ENCODE measurements at places on chromosomes 16 and 17.

GRCh38 chr17:31917065-31917529 lies 15.6 kb upstream of the UTP6 start:
- no peak for DNase-seq

DNA sequence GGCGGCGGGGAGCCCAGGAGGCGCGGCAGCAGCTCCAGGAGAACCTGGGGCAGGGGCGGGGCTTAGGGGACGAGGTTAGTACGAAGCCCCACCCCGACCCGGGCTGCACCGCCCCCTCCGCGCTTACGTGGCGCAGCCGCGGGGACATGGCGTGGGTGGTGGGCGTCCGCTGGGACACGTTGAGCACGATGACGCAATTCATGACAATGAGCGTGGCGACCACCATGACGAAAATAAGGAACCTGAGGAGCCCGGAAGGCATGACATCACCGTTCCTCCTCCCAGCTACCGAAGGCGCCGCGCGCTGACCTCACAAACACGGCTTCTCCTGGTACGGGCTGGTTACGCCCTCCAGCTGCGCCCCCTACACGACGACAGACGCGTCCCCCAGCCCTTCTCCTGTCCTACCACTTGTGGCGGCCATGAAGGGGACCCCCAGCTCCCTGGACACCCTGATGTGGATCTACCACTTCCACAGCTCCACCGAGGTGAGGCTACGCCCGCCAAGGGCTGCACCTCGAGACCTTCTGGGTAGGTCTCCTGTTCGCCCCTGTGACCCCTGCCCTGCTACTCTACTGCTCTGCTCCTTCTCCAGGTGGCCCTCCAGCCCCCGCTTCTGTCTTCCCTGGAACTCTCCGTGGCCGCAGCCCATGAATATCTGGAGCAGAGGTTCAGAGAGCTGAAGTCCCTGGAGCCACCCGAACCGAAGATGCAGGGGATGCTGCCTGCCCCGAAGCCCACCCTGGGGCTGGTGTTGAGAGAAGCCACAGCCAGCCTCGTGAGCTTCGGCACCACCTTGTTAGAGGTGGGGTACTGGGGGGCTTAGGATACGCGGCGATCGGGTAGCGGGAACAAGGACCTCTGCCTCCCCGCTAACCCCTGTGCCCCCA lies at the start of gene C17orf107:
Gene C17orf107 (plus strand): TSS at position 196 of the 890 bp plus-strand sequence. CDS start 227 bp downstream, at position 423.
- no peak for DNase-seq

DNA sequence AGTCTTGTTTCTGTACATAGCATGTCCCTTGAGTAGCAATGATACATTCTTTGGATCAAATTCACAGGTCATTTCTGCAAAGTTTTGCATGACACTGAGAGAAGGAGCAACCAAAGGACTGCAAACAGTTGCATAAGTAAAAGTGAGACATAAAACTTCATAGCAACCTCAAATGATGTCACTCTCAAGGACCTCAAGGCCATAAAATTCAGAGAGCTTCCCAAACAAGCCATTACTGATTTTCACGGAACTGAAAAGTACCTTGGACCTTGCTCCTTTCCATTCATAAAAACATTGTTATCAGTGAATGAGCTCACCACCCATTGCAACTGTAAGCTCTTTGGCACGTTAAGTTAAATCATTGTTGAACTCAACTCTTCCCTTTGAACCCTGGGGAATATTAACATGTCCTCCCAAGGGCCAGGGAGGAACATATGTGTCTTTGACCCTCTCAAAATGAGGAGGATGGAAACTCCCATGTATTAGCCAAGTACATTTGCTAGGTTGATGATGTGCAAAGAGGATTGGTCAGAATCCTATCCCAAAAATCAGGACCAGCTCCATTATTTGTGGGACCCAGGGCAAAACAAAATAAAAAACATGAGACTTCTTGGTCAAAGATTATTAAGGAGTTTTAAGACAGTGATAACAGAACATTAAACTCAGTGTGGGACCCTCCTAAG lies 275.0 kb upstream of the DYNLRB2 start:
- DNase-seq, result no peak

DNA sequence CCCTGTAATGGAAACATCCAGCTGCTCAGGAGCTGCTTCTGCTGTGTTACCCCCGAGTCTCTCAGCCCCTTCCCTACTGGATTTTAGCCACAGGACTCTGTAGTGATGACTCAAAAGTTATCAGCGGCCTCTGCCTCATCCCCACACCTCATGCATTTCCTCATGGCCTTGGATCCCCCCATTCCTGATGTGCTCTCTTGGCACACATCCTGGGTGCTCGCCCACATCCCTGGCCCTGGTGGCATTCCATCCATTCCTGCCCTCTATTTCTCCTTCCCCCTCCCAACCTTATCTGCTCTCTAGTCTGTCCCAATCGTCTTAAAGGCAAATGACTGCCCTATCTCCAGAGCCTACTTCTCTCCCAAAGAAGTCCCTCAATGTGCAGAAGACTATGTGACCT lies 24.6 kb downstream of the MARF1 start:
- no peak for DNase-seq

DNA sequence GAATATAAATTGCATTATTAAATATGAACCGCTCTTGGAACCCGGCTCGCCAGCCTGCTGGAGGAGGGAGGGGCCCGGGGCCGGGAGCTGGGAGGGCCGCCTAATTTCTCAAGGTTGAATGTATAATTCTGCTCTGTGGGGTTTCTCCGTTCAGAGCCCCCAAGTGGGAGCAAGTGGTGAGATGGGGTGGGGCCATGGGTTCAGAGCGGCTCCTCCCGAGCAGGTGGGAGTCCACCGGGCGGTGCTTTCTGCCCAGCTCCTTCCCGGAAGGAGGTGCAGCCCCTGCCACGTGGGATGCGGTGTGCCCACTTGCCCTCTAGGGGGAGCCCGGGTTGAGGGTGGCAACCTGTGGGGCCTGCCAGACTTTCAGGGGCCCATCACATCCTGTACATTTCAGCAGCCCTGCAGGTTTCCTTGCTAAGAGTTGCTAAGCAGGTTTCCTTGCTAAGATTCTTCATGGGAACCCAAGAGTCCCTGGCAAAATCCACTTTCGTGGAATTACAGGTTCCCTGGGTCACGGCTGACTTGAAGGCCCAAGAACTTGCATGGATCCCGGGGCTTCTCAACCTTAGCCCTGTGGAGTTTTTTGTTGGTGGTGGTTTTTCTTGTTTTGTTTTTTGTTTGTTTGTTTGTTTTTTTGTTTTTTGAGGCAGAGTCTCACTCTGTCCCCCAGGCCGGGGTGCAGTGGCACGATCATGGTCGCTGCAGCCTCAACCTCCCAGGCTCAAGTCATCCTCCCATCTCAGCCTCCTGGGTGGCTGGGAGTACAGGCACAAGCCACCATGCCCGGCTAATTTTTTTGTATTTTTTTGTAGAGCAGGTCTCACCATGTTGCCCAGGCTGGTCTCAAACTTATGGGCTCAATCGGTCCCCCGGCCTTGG lies 196.7 kb upstream of the GSE1 start:
- DNase-seq, result peak; percentile 34

- no peak for DNase-seq
Observed at GRCh38 chr16:9836118-9836736, 346.0 kb downstream of the GRIN2A start.

- no peak for DNase-seq
Observed at GRCh38 chr16:12009922-12010321, 33.4 kb downstream of the SNX29 start.

GRCh38 chr16:8935989-8936388 lies 27.7 kb downstream of the USP7 start:
- DNase-seq, result no peak

DNA sequence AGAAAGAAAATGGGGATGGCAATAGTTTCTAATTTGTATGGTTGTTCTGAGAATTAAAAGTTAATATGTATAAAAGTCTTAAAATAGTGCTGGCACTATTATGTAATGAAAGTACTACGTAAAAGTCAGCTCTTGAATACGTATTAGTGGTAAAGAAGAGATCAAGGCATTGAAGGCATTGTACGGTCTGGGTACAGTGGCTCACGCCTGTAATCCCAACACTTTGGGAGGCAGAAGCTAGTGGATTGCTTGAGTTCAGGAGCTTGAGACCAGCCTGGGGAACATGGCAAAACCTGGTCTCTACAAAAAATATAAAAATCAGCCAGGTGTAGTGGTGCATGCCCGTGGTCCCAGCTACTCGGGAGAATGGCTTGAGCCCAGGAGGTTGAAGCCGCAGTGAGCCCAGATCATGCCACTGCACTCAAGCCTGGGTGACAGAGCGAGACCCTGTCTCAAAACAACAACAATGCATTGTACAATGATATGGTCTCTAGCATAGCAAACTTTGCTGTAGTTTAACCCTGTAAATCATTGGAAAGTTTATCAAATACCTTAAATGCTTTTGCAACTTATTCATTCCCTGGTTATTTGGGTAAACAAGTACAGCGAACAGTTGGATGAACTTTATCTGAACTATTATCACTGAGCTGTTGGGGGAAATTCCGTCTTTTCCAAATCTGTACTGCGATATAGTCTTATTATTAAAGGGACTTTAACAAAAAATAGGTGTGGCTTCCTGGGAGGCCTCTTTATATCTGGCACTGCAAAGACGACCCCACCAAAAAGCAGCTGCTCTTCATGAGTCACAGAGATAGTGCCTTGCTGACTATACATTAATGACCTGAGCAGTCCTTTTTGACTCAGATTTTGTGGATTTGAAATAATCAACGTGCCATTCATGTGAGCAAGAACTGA lies 73.6 kb downstream of the GPRC5B start:
- DNase-seq, result peak; percentile 84

DNA sequence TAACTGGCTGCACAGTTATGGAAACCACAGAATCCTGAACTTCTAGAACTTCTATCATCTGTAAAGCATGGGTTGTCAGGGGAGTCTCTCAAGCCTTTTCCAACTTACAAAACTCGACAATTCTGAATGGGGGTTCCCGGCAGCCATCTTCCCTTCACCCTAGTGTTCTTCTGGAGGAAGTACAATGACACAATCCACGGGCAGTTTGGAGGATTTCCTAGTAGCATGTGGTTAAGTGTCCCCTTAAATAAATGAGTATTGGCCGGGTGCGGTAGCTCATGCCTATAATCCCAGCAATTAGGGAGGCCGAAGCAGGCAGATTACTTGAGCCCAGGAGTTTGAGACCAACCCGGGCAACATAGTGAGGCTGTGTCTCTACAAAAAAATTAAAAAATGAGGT lies 2.1 kb downstream of the SLC16A6 start:
- no peak for DNase-seq

Measured in SW 1271 (cell line).